ENCODE measurements at places on chromosomes 4 and X.
A peak's percentile ranks its signal among the peaks of the same experiment; 100 is the strongest.

GRCh38 chrX:93932471-93933220, 258.6 kb downstream of the FAM133A start:
- no peak for DNase-seq

DNA sequence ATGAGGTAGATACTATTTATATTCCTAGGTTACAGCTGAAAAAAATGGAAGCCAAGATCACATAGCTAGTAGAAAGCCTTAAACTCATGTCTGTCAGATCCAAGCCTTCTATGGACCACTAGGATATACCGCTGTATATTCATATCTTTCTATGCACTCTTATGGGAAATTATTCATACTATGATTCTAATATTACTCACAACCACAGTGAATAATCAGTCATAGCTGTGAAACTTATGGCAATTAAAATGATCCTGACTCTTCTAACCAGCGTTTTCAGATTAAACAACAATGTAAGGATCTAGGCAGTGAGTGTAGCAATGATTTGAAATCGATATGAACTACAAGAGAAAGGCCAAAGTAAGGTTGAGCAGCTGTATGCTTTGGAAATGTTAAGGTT, 111.0 kb downstream of the RASGEF1B start:
- no peak for DNase-seq

- no peak for DNase-seq
These were observed 1324.2 kb downstream of the TECRL start for GRCh38 chr4:63085091-63085490.

- no peak for DNase-seq
These were observed 23.2 kb upstream of the MRFAP1 start for GRCh38 chr4:6617246-6617645.

- no peak for DNase-seq
These were observed 58.4 kb upstream of the TET2 start for GRCh38 chr4:105088110-105088879.

DNA sequence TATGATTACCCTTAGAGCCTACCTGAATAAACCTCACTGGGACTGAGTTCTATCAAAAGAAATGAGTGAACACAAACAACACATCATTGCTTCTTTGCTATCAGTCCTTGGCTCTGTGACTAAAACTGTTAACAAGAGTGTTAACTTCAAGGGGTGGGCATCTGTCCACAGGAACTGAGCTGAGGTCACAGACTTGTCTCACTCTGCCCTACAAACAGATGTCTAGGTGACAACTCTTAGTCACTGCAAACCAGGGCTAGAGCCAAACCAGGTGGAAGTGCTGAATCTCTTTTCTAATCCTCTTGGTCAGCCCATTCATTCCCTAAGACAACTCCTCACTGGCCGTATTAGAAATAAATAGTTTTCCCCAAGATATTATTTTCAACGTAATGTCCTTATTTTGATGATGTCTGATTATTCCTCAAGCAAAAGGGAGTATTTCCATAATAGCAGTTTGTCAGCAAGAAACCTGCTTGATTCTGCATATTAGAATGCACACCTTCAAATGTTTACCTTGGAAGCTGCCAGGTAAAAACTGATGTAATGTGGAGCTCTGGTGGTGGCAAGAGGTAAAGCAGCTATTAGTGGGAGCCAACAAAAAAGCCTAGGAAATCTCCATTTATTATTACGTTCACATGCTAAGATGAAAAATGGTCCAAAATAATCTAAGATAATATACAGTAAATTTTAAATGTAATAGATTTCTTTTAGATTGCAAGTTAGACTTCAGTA, 4.0 kb downstream of the COL25A1 start:
- DNase-seq = no peak

- DNase-seq = peak; percentile 47
These were observed at the start of gene EDA for GRCh38 chrX:69615779-69616456. Gene EDA, plus strand, starts transcription at chrX:69616113.

DNA sequence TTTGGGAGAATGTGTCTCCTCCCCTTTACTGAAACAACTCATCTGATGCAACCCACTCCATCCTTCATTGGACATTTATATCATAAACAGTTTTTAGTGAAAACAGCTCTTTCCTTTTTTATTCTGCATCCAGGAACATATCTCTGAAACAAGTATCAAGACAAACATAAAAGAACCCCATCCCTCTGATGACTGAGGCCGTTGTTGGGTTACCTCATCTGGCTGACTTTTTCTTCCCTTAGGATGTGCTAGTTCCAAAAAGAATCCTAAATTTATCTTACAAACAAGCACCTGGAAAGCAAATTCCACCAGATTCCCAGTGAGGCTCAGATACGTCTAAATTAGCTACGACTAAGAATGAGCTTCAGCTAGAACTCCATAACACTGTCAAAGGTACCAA, 483.7 kb upstream of the INTU start:
- DNase-seq = no peak

DNA sequence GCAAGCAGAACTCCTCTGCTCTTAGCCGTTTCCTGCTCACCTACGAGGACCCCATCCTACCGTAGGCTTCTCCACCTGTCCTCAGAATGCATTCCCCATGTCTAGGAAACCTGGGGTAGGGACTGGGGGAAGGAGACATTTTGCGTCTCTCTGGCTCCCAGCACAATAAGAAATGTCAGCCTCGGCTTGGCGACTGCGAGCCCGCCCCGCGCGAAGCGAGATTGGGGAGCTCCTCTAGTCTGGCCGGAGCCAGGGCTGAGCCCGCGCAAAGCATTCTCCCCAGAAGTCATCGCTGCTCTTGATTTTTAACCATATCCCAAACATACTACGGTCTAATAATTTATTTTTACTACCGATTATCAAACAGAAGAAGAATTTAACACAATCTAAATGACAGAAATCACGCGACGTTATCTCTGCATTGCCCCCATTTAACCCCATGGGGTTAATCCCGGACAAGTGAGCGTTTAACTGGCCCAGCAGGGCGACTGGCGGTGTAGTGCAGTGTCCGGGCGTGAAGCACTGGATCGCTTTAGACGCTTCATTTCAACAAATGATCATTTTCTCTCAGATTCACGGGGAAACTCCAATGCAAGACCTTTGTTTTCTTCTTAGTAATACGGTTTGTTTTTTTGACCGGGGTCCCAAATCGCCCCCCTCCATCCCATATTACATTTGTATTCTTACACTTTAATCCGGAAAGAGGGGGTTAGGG, 8.0 kb upstream of the PITX2 start:
- no peak for DNase-seq

GRCh38 chrX:101417981-101418841, 10.2 kb downstream of the HNRNPH2 start:
- DNase-seq = no peak

DNA sequence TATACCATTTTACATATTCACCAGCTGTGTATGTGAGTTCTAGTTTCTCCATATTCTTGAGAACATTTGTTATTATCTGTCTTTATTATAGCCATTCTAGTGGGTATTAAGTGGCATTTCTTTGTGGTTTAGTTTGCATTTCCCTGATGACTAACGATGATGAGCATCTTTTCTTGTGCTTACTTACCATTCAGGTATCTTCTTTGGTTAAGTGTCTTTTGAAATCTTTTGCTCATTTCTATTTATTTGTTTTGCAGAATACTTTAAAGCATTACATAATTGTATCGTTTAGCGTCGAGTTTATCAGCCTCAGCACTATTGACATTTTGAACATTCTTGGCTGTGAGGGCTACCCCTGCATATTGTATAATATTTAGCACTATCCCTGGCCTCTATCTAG, 85.4 kb downstream of the FRMPD4 start:
- no peak for DNase-seq

DNA sequence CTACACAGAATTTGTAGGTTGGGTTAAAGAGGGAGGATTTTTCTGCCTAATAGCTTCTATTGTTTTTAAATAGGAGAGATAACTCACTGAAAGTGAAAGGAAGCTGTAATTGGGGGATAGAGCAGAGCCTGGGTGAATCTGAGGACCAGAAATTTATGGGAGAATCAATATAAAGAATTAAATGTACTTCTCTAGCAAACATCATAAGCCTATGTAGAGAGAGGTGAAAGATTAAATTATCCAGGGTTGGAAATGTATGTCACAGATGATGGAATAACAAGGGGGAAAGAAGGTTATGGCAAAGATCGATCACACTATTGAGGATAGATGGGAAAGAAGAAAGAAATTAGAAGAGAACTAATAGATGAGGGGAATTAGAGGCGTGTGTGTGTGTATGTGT, 104.4 kb upstream of the DCAF8L1 start:
- no peak for DNase-seq

DNA sequence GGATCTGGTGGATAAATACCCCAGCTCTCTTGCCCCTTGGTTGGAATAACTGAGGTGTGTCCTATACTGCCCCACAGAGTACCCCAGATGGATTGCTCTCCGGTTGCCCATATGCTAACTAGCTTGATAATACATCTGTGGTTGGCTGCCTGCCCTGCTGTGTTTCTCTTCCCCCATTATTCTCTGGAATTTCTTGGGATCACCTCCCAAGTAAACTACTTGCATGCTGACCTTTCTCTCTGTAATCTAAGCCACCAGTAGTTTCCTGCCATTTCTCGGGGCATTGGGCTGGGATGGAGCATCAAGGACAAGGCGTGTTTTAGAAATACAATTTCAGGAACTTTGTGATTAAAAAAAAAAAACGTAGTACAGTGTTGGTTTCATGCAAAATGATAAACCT, 25.2 kb downstream of the PPP1R2C start:
- DNase-seq = no peak

GRCh38 chrX:108584617-108585211, 145.1 kb downstream of the COL4A5 start:
- DNase-seq = no peak

- no peak for DNase-seq
These were observed 1.3 kb downstream of the GAR1 start for GRCh38 chr4:109816894-109817293.

DNA sequence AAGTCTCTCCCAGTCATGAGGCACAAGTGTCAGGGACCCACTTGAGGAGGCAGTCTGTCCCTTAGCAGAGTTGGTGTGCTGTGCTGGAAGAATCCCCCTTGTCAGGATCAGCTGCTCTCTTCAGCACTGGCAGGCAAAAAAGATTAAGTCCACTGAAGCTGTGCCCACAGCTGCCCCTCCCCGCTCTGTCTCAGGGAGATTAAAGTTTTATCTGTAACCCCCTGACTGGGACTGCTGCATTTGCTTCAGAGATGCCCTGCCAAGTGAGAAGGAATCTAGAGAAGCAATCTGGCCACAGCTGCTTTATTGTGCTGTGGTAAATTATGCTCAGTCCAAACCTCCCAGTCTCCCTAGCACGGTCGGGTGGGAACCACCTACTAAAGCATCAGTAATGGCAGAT, 37.4 kb upstream of the HEPH start:
- no peak for DNase-seq

- no peak for DNase-seq
These were observed 4.1 kb downstream of the MSANTD1 start for GRCh38 chr4:3252831-3253641.

GRCh38 chrX:1609311-1609710, 5.5 kb upstream of the ASMT start:
- DNase-seq = no peak

- no peak for DNase-seq
These were observed 116.7 kb downstream of the TMA16 start for GRCh38 chr4:163611182-163611581.

DNA sequence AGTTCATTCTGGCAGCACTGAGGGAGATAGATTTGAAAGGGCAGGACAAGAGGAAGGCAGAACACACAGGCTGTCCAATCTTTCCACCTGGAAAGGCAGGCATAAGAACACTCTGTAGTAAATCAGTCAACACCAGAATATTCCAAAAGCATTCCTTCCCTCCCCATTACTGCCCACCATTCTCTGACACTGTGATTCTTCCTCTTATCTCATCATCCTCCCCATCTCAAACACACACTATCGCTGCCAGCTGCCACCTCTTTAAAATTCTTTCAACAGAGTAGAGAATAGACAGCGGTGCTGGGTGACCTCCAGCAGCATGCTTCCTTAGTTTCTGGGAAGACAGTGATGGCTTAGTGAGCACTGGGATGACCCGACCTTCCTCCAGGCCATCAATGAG, 53.7 kb upstream of the MYOZ2 start:
- no peak for DNase-seq

DNA sequence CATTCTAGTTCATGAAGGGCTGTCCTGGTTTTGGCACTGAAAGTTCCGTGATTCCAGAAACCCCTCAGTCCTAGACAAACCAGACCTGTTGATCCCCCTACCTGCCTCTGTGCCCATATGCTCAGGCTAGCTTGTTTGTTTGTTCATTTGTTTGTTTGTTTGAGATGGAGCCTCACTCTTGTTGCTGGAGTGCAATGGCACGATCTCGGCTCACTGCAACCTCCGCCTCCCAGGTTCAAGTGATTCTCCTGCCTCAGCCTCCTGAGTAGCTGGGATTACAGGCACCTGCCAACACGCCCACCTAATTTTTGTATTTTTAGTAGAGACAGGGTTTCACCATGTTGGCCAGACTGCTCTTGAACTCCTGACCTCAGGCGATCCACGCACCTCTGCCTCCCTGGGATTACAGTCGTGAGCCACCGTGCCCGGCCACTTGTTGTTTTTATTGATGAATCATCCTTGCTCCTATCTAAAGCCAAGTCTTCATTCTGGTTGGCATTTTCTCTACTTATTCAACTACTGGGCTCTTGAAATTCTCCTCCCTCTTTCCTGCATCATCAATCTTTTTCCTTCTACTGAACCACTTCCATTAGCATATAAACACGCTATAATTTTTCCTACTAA, 86.3 kb upstream of the BMP2K start:
- DNase-seq = no peak

GRCh38 chr4:95506264-95506663, 42.5 kb downstream of the UNC5C start:
- no peak for DNase-seq

DNA sequence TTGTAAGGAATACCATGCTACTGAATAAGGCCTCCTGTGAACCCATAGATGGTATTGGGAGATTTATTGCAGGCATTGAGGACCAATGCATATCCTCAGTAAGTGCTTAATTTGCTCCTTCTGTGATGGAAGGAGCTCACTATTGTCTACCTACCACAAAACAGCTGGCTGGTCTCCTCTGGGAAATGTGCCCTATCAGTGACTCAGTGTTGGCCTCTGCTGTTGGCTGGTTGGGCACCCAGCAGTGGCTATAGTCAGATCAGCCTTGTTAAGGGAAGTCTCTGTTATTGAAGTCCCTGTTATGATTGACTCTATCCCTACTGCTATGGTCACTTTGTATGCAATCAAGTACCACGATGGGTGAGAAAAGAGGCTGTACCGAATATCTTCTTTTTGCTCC, 27.5 kb upstream of the OTUD4 start:
- no peak for DNase-seq

DNA sequence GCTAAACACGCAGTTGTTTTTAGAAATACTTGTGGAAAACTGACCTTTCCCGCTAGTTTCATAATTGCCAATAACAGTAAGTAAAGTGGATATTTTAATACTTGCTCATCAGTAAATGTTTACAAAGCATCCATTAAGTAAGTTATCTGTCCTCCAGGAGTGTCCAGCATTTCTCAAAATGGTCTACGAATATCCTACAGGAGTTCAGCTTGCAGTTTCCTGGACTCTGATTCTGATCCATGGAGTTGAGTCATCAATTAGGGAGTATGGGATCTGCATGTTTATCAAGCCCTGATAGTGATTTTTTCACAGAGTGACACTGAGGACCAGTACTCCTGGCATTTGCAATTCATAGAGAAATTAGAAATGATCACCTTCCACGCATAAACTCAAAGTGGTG, 325.2 kb upstream of the AADAT start:
- no peak for DNase-seq

GRCh38 chrX:151517421-151517820, 46.1 kb upstream of the PASD1 start:
- no peak for DNase-seq

- DNase-seq = no peak
These were observed 42.7 kb downstream of the TMEM156 start for GRCh38 chr4:38989487-38989886.

- DNase-seq = no peak
These were observed 78.0 kb upstream of the CCDC160 start for GRCh38 chrX:134158821-134159512.

All from omental fat pad (tissue), 4 donors.